Epithelial cell of proximal tubule (primary cell): ENCODE measurements at places on chromosomes 5 and 9. TPM values are rescaled to one million over a fixed set of nuclear protein-coding genes. Genes with fewer than 3 reads are reported as not detected.

DNA sequence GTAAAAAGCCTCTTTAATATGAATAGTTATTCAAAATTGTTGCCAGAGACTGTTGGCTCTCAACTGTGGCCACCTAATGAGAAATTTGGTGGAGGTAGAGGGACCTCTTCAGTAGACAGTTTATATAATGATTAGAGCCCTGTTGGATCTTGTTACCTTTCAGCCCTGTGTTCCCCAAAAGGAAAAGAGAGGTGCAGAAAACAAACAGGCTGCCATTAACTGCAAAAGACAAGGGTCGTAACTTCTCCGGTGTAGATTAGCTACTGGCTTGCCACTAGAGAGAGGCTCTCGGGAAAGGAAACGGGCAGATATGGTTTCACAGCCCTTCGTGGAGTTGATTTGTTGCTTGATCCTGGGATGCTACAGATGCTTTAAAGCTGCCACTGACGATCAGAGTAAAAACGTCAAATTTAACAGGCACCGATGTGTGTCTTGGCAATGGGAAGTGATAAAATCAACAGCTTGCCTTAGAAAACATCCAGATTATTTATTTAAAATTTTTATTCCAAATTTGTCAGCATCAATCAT, 7.8 kb downstream of the FST start:
- no peak for DNase-seq

The MCTP1 gene
- 9.7 and 18.0 TPM in 2 replicates for total RNA-seq

DNA sequence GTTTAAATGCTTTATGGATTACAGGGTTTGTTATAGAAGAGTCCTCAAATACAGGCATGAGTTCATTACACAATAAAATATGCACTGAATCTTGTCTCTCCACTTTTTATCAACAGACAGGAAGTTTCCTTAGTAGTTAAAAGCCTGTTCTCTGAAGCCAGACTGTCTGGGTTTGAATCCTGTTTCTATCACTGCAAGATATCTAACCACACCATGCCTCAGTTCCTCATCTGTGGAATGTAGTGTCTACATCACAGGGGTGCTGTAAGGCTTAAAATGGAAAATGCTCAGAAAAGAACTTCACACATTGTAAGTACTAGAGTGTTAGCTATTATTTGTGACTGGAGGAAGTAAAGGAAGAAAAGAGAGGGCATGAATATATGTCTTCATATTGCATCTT, 9.3 kb downstream of the LIX1 start:
- DNase-seq, result no peak

- DNase-seq, result no peak
Observed at GRCh38 chr5:7706256-7706655, 144.7 kb downstream of the CFAP90 start.

- DNase-seq, result no peak
Observed at GRCh38 chr5:32690153-32690552, 21.0 kb upstream of the NPR3 start.

DNA sequence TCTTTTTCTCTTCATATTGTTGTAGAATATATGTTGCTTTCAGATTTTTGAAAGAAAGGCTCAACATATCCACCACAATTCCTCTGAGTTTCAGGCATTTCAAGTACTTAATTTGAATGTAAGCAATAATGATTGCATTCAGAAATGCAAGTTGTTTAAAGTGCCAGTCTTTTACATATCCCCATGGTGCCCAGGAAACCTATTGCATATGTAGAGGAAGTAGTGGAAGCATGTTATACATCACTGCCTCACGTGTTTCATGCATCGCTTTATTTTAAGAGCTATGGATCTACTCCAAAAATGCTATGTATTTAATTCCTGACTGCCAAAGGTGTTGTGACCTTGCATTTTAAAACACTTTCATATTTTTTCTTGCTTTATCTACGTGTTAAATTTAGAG, 28.1 kb downstream of the CPEB4 start:
- no peak for DNase-seq

GRCh38 chr9:125988479-125989050, 241.4 kb downstream of the PBX3 start:
- DNase-seq, result no peak

- no peak for DNase-seq
Observed at GRCh38 chr5:173205916-173206315, 29.1 kb downstream of the NKX2-5 start.

The SUB1 gene
- 203 and 418 TPM in 2 replicates for total RNA-seq

The ANKRD34B gene
- 1.2 TPM in 2 replicates for total RNA-seq

The SLC45A2 gene
- total RNA-seq, result not detected in 2 replicates

The FOXD4L5 gene
- not detected in 2 replicates for total RNA-seq

- DNase-seq, result no peak
Observed at GRCh38 chr5:169631360-169631759, 5.7 kb upstream of the DOCK2 start.

The FGF18 gene
- not detected in 2 replicates for total RNA-seq

DNA sequence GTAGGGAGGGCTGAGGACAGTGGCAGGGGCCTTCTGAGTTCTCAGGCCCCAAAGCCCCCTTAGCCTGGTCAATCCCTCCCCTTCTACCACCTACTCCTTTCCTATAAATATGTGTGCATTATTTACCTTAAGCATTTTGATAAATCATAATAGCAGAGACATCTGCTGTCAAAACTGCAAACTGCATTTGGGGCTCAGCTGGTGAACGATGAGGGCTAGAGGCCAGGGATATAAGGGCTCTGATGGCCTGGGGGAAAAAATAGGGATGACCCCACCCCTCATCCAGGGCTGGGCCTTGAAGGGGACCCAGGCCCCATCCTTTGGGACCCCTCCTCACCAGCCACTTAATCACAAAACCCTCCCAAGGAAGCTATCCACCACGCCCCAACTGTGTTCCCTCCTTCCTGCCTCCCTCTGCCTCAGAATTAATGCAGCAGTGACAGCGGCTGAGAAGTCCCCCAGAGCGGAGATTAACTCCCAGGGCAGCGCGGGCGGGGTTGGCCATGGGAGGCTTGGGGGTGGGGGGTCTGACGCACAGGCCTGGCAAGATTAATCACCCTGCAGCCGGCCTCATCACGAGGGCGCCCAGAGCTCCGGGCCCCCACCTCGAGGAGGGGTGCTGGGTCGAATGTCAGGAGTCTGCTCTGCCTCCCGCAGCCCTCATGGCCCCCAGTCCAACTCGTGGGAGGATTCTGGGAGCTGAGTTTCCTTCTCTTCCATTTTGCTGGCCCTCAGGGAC, 42.1 kb downstream of the CXXC5 start:
- DNase-seq, result no peak

The PCDHA2 gene
- total RNA-seq, result not detected in 2 replicates

DNA sequence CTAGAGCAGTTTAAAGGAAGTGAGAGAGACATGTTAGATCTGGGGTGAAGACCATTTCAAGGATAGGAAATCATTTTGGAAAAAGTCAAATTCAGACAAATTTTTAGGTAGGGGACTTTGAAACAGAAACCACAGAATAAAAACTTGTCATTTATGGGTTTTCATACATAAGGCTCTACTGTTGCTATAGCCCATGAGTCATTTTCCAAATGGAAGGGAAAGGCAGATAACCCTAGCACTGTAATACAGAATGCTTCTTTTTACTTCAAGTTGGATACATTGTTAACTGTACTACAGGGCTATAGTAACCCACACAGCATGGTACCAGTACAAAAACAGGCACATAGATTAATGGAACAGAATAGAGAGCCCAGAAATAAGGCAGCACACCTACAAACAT, 455.4 kb downstream of the EBF1 start:
- DNase-seq, result no peak

- DNase-seq, result no peak
Observed at GRCh38 chr9:37293664-37294524, 128.6 kb upstream of the GRHPR start.

GRCh38 chr9:133304477-133305377, 29.7 kb upstream of the ABO start:
- DNase-seq, result no peak

The FUT7 gene
- total RNA-seq, result not detected in 2 replicates

GRCh38 chr9:105389796-105390195, 58.0 kb upstream of the FSD1L start:
- DNase-seq, result no peak

The FEM1C gene
- total RNA-seq, result 11.0 and 14.4 TPM in 2 replicates

- no peak for DNase-seq
Observed at GRCh38 chr5:20524991-20525529, 537.1 kb upstream of the CDH18 start.

DNA sequence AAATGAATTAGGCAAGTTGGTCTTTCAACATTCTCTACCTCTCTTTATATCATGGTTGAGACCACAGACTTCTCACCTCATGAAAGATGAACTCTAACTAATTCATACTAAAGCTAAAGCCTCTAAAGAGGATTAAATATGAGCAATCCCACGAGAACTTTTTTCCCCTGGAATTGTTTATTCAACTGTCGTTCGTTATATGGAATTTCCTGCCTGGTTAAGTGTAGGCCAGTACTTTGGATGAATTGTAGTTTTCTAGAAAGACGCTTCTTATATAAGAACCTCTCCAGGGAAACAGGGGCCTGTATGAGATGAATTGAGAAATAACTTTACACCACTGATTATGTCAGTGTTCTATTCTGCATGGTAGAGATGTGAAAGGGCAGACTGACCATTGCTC, 42.9 kb downstream of the PDCD1LG2 start:
- no peak for DNase-seq

GRCh38 chr5:111453747-111454146, 58.6 kb downstream of the STARD4 start:
- no peak for DNase-seq

DNA sequence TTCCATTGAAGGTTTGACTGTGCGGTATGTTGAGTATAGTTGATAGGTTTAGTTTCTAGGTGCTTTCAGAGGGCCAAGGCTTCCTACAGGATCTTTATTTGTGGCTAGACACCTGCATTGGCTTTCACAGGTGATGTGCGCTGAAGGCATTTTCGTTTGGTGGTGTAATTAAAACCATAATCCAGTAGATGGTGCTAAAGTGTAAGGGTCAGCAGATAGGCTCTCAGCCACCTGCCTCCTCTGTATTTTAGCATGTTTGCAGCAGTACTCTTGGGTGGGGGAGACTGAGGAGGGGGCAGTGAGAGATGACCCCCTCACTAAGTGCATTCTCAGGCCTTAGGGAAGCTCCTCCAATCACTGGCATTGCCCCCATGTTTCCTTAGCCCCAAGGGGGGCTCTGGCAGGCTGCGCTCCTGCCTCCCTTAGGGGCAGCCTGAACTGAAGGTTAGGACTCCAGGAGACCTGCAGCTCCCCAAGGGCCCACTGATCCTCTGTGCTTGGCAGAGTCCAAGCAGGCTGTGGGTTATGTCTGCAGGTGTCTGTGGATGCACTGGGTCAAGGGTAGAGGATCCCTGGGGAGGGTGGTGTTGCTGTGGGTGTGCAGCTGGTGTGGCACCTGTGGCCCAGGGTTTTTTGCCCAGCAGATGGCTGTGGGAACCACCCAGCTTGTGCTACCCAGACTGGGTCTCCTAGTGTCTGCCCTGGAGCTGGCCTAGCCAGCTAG, 23.4 kb downstream of the CDK20 start:
- DNase-seq, result no peak

The HINT2 gene
- 25.9 and 32.5 TPM in 2 replicates for total RNA-seq

The SHOC1 gene
- 0.07 TPM in 1 of 2 replicates, not detected in the other for total RNA-seq

GRCh38 chr5:74130155-74130897, 504.3 kb downstream of the ARHGEF28 start:
- no peak for DNase-seq

DNA sequence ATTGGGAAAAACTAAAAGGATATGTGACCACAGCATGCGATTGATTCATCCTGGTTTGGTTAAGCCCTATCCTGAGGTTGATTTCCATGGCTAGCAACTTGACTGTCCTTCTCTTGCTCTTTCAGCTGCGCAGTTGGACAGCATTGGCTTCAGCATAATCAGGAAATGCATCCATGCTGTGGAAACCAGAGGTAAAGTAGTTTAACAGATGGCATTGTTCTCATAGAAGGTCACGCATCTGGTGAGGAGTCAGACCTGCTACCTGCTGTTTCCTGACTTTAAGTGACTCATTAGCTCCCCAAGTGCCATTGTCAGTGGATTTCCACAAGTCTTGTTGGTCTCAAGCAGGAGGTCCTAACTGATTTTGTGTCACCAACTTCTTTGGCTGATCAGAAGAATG, 266.9 kb downstream of the ARHGAP26 start:
- no peak for DNase-seq

DNA sequence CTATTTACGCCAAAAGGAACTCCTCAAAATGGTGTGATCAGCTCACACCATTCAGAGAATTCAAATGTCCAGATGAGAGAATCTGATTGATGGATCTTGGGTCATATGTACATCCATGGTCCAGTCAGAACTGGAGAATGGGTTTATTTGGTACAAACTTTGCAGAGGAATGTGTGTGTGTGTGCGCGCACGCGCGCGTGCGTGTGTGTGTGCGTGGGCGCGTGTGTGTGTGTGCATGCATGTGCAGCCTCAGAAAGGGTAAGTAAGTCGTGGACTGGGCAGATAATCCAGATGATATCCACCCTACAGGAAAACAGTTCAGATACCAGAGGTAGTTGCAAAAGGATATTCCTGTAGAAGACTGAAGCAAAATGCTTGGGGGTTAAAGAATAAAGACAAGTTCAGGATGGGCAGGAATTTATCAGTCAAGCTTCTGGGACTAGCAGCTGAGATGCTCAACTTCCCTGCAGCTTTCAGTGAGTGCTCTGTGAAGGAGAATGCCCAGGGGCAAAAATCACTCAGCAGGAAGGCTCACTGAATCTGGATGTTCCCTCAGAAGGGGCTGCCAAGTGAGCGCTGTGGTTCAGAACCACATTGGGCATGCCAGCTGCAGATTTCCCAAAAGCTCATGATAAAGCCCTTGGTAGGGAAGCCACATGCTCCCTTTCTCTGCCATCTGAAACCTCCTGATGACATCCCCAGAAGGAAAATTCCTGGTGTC, 440.5 kb upstream of the SGCD start:
- DNase-seq, result no peak

- DNase-seq, result no peak
Observed at GRCh38 chr9:96071076-96071814, 195.8 kb downstream of the ERCC6L2 start.

DNA sequence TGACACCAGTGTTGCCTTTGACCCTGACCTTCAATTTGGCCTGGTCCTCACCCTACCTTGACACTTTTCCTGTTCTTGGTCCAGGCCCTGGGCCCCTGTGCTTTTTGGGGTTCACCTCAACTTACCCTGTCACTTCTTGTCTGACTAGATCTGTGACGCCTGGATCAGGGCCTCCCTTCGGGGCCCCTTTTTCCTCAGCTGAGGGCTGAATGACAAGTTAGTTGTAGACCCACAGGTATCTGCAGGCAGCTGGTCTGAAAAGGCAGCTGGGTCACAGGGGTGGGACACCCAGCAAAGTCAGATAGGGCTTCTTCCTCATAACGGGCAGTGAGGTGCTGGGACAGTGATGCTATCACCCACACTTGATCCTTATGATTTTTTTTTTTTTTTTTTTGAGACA, 10.0 kb upstream of the MYORG start:
- DNase-seq, result no peak

The FOXD1 gene
- 26.8 and 30.0 TPM in 2 replicates for total RNA-seq
